ELF-1 (cell line): ENCODE measurements at places on chromosomes 4 and X.

GRCh38 chr4:145098675-145099037, 545 bp downstream of the ABCE1 start:
- no peak for DNase-seq

- no peak for DNase-seq
Measured at GRCh38 chr4:152961014-152961772, 25.1 kb downstream of the FHDC1 start.

DNA sequence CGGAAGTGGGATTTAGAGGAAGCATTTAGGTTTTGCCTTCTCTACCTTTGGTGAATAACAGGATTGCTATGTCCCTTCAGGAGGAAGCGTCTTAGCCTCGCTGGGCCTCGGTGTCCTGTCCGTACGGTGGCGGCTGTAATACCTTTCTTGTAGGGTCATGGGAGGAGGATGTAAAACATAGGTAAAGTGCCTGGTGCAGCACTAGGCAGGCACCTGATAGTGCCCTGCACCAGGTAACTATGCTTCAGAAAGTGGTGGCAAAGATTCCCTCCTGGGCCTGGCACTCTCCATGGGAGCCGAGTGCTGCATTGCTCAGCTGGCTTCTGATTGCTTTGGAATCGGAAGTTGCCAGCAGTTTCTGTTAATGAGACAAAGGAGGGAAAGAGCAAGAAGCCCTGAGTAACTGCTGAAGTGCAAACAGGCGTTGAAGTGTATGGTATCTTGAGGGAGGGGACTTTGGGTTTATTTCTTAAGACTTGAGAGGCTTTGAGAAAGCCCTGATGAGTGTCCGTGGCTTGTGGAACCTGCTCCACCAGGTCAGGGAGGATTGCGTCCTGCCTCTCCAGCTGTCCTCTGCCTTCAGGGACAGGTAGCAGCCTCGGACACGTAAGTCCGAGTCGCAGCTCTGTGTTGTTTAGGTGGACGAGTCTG, 45.8 kb downstream of the TBC1D14 start:
- DNase-seq: peak; percentile 83

DNA sequence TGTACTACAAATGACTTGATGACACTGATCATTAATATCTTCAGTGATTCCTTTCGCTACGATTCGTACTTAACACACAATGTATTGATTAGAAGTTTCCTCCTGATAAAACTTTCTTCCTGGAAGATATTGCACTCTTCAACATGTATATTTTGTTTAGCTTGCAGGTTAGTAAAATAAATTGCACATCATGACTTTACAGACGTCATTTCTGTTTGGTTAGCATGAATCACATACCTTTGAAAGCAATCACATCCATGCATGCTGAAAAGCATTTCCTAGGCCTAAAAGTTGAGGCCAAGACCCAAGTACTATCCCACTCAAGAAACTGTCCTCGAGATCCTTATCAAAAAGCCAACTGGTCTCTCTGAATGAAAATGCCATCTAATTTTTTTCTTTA, 1841.0 kb upstream of the PCDH7 start:
- DNase-seq: no peak

DNA sequence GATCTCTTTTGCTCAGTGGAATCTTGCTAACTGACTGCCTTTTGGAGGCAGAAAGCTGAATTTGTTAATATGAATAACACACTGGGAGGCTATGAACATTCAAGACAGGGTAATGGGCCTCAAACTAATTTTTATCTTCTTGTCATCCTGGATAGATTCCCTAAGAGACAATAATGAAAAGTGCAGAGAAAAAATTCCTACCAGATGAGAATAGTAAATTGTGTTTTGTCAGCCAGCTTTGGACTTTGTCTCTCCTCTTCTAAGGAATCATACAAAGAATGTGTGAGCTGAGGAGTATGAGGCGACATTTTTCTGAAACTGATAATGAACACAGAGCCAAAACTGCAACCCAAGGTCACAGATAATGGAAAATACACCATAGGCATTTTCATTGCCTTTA, 649.3 kb downstream of the IQCM start:
- DNase-seq: no peak

DNA sequence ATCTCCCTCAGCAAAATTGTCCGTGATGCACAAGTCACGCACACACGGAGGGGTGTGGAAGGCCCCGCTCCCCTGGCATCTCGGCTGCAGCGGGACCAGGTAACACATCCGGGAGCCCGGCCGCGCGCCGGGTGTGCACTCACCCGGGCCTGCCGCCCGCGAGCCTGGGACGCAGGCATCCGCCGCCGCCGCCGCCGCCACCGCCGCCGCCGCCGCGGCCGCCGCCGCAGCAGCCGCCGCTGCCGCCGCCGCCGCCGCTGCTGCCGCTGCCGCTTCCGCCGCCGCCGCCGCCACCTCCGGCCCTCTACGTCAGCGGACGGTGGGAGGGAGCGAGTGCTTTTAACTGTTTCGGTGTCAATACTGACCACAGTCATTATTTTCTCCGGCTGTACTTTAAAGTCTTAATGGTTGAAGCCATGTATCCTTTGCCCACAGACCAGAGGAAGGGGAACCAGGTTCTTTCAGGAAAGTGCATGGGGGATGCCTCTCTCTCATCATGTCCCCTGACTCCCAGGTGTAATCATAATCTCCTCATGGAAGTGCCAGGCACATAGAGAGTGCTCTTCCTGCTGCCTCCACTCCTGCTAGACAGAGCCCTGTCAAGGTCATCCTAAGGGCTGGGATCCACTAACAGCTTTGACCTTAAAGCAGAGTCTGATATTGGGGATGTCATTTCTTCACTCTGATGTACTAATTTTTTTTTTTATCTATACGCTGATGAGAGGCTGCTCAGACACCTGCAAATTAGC, 38.0 kb downstream of the MAGEE2 start:
- DNase-seq: peak; percentile 52

- DNase-seq: no peak
Measured at GRCh38 chr4:94801016-94801415, 43.3 kb downstream of the BMPR1B start.

GRCh38 chrX:108527724-108528123, 88.1 kb downstream of the COL4A5 start:
- no peak for DNase-seq

DNA sequence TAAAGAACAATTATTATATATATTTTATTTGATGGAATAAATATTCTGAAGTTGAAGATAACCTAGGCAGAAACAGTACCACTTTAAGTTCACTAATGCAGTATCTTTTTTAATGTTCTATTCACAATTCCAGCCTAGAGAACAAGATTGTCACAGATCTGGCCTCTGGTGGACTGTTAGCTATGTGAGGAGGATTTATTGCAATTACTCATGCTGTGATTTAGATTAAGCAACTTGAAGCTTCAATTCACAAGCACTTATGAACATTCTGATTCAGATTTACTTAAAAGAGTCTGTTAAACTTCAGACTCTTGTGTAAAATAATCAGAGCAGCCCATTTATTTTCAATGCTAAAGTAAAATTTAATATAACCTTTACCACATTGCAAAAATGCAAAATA, 1489.8 kb downstream of the STIM2 start:
- no peak for DNase-seq
